ENCODE measurements at places on chromosomes 1 and 21. TPM values are rescaled to one million over a fixed set of nuclear protein-coding genes. Genes with fewer than 3 reads are reported as not detected.

Gene ACBD6
- 73.6 TPM for total RNA-seq

DNA sequence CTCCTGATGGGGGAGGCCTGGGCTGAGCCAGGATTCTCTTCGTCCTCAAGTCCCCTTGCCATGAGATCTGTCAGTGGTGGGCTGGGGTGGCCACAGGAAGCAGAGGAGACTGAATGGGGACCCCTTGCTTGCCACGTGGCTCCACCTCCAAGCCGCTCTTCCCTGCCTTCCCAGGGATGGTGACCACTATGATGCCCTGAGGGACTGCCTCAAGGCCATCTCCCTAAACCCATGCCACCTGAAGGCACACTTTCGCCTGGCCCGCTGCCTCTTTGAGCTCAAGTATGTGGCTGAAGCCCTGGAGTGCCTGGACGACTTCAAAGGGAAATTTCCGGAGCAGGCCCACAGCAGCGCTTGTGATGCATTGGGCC is 20.9 kb upstream of the TMEM222 start:
- no peaks in the 10 kb centered on the region for H3K36me3 ChIP-seq
- DNase-seq: no peak
- H3K4me3 ChIP-seq: no peak overlapping the region

- no peak for DNase-seq
- H3K4me3 ChIP-seq: no peak overlapping the region
- H3K27ac ChIP-seq: no peak overlapping the region
- H3K36me3 ChIP-seq: no peaks in the 10 kb centered on the region
- no peaks in the 10 kb centered on the region for H3K4me1 ChIP-seq
Measured at GRCh38 chr21:20250337-20250736, 747.9 kb upstream of the NCAM2 start.

DNA sequence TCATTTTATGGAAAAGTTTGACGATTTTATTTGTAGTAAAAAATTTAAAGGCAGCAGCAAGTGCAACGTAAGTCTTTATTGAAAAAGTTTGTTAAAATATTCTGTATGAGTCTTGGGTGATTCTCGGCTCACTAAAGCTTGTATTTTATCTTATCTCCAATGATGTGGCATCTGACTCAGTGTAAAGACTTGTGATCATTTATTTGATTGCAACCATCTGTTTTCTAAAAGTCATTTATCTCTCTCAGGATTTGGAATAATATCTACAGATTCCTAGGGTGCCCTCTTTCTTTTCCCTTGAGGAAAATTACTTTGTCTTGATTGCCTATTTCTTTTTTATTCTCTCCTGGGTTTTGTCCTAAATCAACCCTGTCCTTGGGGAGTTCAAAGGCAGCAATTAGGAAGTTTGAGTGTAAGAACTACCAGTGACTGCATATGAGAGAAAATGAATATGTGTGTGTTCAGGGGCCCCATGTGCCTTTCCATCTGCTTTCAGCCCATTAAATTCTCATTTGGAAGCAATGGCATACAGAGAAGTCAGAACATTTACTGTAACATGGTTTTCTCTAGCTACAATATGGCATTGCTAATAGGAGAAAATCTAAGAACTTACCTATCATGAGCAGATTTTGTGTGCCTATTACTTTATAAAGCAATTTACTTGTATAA is 575.0 kb upstream of the CHRM3 start:
- no peaks in the 10 kb centered on the region for H3K4me1 ChIP-seq
- no peaks in the 10 kb centered on the region for H3K36me3 ChIP-seq
- no peak for DNase-seq
- H3K27me3 ChIP-seq: no peaks in the 10 kb centered on the region
- no peak overlapping the region for H3K27ac ChIP-seq
- H3K4me3 ChIP-seq: no peak overlapping the region

Data from Calu3 (cell line).